ENCODE measurements at places on chromosomes 7 and 10.

- no peak for DNase-seq
Observed at GRCh38 chr10:73623056-73623455, 18.2 kb downstream of the MYOZ1 start.

DNA sequence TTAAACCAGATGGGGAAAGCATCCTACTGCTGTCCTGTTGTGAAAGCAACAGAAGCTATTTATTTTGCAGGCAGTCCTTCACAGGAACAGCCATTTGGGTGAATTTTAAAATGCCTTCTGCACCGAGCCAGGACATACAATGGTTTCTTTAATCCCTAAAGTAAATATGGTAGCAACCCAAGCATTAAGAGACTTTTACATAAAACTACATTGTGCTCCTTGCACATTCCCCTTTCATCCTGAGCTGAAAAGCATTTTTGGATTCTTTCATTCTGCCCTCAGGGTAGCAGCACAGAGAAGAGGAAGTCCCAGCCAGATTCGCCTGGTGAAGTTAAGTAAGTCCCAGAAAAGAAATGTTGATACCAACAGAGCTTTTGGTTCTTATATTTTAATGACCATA is 84.0 kb upstream of the FAM3C start:
- no peak for DNase-seq

GRCh38 chr7:150876817-150877526 is 24.7 kb downstream of the AOC1 start:
- DNase-seq: peak; percentile 83

- peak; percentile 11 for DNase-seq
Observed at GRCh38 chr7:103348452-103348851, 1.0 kb downstream of the PSMC2 start.

GRCh38 chr10:62735464-62736167 is 68.9 kb upstream of the ADO start:
- peak; percentile 5 for DNase-seq

GRCh38 chr7:69115788-69116187 is 482.5 kb upstream of the AUTS2 start:
- DNase-seq: no peak

GRCh38 chr10:20911626-20912025 is 14.5 kb upstream of the NEBL start:
- no peak for DNase-seq

- peak; percentile 26 for DNase-seq
Observed at GRCh38 chr7:141558544-141559183, 7.5 kb downstream of the AGK start.

- DNase-seq: no peak
Observed at GRCh38 chr7:50190776-50191175, 97.7 kb upstream of the ZPBP start.

DNA sequence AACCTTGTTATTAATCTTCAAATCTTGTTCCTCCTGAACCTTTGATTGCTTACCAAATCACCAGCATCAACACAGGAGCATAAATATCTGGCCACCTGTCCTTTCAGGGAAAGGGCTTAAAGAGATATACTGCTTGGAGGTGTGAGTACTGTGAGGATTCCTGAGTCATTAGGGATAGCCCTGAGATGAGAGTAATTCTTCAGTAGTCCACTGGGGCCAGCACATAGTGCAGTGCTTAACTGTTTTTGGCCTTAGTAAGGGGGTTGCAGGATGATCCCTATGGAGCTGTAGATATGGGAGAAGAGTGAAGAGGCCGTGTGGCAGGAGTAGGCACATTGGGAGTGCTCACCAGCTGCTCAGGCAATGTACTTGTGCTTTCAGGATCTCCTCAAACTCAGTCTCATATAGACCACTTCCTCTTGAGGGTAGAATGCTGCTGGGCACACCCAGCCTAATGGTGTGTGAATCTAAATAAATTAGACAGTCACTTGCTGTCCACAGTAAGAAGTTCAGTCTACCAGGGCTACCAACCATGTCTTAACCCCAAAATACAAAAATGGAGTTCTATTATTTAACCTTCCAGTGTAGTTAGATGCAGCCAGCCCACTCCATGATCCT is 26.5 kb upstream of the GPR141 start:
- no peak for DNase-seq

All from KBM-7 (cell line).